ENCODE measurements at places on chromosomes 6 and 20. TPM values are rescaled to one million over a fixed set of nuclear protein-coding genes. Genes with fewer than 3 reads are reported as not detected.

The TCF21 gene
- total RNA-seq: 1.4 TPM

The VWA7 gene
- total RNA-seq: 0.09 TPM

The COL21A1 gene
- total RNA-seq: 0.30 TPM

The ZNF165 gene
- 0.30 TPM for total RNA-seq

The PTK7 gene
- 257 TPM for total RNA-seq

The FAM83D gene
- 2.1 TPM for total RNA-seq

The KIAA1755 gene
- 0.65 TPM for total RNA-seq

The TSBP1 gene
- not detected for total RNA-seq

The STX11 gene
- total RNA-seq: 1.2 TPM

The ETV7 gene
- 0.28 TPM for total RNA-seq
